ENCODE measurements at places on chromosomes 5 and 9.

DNA sequence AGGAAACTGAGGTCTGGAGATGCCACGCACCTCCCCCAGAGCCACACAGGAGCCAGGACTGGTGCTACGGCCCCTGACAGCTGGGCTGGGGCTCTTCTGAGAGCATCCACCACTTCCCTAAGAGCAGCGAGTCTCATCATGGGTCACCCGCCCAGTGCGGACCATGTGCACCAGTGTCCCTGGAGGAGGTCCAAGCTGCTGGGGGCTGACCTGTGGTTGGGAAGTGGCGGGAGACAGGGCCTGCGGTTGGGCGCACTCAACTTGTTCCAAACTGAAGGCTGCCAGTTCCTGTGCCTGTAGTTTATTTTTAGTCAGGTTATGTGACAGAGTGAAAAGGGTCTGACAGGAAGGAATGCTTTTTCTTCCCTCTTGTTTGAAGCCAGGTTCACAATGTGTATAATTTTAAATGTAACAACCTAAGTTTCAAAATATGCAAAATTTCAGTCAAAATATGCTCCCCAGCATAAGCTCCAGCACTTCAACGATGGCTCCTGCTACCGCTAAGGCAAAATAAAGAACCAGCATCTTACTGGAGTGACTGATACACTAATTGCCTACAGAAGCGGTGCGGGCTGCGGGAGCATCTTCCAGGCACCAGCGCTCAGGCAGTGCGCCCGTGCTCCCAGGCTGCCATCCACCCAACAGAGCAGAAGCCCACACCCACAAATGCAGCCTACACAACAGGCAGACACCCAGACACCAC lies 14.8 kb downstream of the BARHL1 start:
- no peak for DNase-seq

DNA sequence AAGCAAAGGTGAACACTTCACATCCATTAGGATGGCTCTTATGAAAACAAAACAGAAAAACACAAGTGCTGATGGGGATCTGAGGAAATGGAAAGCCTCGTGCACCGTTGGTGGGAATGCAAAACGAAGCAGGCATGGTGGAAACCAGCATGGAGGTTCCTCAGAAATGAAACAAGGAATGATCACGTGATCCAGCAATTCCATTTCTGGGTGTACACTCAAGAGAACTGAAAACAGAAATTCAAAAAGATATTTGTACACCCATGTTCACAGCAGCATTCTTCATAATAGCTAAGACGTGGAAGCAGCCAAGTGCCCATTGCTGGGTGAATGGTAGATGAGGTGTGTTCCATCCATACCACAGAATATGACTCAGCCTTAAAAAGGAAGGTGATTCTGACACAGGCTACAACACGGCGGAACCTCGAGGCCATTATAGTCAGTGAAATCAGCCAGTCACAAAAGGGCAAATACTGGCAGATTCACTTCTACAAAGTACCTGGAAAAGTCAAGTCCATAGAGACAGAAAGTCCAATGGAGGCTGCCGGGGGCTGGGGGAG lies 87.2 kb upstream of the RAPGEF1 start:
- DNase-seq, result no peak

- no peak for DNase-seq
Measured at GRCh38 chr9:117303643-117304230, 111.1 kb downstream of the ASTN2 start.

DNA sequence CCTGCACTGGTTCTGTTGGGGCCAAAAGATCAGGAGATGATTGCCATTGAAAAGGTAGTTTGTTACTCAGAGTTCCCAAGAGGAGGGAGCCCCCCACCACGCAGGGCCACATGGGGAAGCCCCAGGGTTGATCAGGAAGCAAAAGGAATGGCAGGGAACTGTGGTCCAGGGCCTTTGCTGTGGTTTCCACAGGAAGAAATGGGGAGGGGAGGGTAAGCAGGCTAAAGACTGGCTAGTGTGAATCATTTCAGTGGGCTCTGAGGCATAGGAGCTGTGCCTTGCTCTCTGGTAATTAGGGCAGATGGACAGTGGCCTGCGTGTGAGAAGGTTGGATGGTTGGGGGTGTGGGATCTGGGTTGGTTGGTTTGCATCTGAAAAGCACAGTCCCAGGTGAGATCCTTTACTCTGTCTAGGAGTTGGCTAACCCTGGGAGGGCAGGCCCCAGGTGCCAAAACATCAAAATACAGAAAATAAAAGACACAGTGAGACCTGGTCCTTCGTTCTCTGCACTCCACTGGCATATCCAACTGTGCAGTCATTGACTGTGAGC lies 66.1 kb downstream of the PTPDC1 start:
- DNase-seq, result no peak

GRCh38 chr9:4553951-4554381 lies 63.7 kb downstream of the SLC1A1 start:
- DNase-seq, result no peak

- DNase-seq, result no peak
Measured at GRCh38 chr5:160419458-160420330, 813 bp upstream of the SLU7 start.

- no peak for DNase-seq
Measured at GRCh38 chr9:98215821-98216220, 23.4 kb upstream of the CORO2A start.

- DNase-seq, result no peak
Measured at GRCh38 chr5:84202136-84202535, 182.5 kb downstream of the EDIL3 start.

GRCh38 chr5:126395605-126396004 lies 27.6 kb upstream of the GRAMD2B start:
- DNase-seq, result no peak

DNA sequence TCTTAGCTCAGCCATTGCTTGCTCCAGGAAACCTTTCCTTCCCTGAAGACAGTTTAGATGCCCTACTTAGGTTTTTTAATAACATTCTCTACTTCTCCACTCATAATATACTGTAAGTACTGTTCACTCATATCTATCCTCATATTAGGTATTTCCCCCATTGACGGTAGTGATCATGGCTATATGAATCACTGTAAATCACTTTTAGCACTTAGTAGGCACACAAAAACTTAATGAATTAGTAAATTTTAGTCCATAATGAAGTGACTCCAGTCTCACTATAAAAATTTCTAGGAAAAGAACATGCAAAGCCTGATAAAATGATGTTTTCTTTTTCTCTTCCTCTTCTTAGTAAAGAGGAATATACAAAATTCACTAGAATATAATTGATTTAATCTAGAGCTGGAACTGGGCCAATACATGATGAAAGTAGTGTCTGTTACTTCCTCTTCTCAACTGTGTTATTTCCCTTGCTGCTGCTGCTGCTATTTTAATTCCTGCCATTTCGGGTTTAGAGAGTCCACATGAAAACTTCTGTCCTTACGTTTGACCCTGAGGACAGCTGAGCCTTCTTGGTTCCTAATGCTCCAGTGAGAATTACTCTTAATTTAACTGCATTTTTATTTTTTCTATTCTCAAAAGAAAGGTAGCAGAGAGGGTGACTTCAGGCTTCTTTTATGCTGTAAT lies 73.5 kb downstream of the LNPEP start:
- no peak for DNase-seq

DNA sequence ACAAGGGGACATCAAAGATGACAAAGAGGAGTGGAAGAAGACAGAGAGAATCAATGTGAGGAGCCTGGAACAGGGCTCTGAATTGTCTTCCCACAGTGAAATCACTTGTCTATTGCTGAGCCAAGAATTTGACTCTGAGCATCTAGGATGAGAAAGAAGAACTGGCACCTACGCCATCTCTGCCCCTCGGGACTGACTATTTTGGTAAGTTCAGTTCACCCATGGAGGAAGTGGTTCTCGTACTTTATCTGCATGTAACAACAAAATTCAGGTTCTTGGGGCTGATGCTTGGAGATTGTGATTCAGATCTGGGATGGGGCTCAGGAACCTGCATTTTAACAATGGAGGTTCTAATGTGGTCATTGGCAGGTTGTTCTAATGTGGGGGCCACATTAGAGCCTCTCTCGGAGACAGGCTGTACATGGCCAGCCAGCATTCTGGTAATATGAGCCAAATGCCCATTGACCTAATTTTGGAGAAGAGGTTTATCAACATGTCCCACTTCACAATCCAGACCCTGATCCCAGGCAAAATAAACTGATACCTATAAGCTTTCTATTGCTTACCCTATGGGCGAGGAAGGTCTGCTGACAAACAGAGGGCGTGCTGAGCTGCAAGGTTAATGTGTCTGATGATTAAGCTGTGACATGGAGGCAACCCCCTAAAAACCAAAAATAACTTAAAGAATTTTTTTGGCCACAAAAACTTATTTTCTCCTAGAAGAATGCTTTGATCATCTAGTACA lies 2.7 kb upstream of the IL12B start:
- no peak for DNase-seq

DNA sequence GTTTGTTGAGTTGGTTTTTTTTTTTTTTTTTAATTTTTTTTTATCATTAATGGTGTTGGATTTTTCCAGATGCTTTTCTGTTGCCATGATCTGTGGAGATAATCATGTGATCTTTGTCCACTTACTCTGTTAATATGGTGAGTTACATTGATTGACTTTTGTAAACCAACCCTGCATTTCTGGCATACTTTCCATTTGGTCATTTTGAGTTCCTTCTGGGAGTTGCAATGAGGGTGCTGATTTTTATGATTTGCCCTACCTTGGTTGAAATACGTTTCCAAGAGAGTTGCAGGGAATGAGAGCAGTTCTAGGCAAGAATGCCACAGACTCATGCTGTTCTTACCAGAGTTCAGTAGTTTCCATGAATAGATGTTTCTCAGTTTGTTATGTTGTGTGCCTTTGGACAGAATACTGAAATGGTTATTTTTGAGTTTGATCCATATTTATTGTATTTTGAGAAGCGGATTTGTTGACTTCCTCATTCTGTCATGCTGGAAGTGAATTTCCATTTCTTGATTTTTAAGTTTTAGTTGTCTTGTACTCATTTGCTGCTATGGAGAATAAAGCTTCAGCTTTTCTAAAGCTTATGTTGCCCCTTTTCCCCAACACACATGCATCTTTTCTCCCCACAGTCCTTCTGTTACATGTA lies 69.0 kb downstream of the SCAMP1 start:
- DNase-seq, result no peak

- no peak for DNase-seq
Measured at GRCh38 chr5:57791875-57792274, 309.3 kb upstream of the ACTBL2 start.

DNA sequence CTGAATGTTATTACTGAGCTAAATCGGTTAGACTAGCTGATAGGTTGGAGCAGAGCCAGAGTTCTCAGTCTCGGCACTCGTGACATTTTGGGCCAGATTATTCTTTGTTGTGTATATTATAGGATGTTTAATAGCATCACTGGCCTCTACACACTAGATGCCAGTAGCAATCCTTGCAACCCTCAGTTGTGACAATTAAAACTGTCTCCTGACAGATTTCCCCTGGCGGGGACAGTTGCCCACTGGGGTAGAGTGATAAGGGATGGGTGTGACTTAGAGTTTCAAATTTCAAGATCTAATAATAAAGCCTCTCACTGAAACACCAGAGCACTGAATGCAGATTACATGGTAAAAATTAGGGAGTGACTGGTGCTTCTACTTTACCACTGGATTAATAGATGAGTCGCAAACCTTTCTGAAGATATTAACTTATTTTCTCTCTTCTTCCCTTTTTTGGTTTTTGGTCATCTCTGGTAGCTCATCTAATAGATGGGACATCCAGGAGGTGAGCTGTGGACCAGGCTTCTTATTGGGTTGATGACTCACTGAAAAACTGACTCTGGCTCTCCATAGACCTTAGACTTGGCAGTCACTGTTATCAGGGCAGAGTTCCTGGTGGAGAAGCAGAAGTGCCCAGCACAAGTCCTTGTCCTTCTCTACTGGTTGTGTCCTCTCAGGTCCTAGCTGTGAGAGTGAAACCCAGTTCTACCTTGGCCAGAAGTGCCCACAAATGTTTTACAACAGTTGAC lies 150.3 kb downstream of the UNC13B start:
- DNase-seq, result no peak

DNA sequence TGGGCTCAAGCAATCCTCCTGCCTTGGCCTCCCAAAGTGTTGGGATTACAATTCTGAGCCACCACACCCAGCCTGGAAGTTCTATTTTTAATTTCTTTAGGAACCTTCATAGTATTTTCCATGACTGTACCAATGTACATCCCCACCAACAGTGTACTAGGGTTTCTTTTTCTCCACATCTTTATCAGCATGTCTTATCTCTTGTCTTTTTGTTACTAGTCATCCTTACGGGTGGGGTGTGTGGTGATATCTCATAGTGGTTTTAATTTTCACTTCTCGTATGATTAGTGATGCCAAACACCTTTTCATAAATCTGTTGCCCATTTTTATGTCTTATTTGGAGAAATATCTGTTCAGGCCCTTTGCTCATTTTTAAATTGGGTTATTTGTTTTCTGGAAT lies 123.0 kb upstream of the MEF2C start:
- DNase-seq, result no peak

DNA sequence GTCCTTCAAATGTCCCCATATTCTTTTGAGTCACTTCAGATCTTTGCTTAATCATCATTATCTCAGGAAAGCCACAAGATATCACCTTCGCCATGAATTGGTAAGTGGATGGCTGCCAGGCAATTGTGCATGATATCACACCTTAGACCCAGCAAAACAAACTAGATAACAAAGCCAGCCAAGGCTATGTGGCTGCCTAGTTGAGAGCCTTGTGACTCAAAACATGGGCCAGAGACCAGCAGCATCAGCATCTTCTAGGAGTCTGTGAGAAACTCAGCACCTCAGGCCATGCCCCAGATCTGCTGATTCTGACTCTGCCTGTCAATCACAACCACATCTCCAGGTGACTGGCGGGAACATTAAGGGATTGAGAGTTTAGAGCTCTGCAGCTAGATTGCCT lies 82.8 kb downstream of the SLIT3 start:
- DNase-seq, result no peak

- no peak for DNase-seq
Measured at GRCh38 chr5:65970481-65971367, 44.3 kb downstream of the ERBIN start.

DNA sequence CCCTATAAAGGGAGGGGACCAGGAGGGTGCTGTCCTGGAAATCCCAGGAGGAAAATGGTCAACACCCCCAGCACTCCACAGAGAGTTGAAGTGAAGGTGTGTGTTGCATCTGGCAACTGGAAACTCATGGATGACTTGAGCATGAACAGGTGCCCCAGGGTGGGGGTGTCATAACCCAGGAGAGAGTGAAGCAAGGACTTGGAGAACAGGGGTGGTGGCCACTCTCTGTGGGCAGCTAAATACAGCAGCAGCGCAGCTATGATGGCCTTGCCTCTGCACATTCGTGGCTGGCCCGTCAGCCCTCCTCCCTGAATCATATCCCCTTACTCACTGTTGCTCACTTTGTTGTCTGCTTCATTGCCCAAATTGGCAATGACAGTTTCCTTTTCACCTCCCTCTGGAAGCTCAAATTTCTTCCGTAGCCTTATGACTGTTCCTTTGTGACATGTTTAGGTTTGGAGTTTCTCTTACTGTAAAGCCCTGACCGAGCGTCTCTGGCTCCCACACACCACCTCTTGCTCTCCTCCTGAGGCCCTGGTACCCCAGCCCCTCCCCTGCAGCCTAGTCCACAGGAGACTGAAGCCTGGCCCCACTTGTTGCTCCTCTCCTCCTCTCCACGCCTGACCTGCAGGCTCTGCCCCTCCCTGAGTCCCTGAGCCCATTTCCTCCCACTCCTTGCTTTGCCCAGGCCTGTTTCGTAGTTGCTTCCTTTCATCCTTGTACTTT lies 185.8 kb downstream of the CD180 start:
- no peak for DNase-seq

- DNase-seq, result no peak
Measured at GRCh38 chr5:152270096-152270495, 135.0 kb downstream of the NMUR2 start.

GRCh38 chr9:92385477-92385876 lies 18.9 kb downstream of the OGN start:
- DNase-seq, result no peak
